ENCODE measurements at places on chromosomes 5 and 9.

DNA sequence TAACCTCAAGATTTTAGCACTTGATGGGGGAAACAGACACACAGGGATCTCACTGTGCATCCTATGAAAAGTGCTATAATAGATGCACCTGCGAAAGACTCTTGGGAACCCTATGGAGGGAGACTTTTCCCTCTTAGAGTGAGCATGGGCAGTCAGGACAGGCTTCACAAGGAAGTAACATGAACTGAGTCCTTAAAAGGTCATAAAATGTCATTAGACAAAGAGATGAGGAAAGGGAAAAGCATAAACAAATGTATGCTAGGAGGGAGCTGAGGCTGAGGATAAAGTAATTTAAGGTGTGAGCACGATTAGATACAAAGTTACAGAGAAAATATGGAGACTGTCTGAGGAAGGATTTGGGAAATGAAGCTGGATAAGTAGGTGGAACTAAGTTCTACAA, 60.6 kb upstream of the MIER3 start:
- no peak for DNase-seq

DNA sequence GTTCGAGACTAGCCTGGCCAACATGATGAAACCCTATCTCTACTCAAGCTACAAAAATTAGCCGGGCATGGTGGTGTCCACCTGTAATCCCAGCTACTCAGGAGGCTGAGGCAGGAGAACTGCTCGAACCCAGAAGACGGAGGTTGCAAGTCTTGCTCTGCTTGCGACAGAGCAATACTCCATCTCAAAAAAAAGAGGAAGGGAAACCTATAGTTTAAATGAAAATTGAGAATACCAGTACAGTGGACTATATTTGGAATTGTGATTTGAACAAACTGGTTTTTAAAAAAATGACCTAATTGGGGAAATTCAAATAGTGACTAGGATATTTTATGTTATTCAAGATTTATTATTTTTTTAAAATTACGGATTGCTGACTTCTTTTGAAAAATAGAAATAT, 33.2 kb downstream of the DIAPH1 start:
- DNase-seq: no peak

GRCh38 chr5:178839319-178839704, 20.4 kb upstream of the ZNF354B start:
- DNase-seq: peak; percentile 10

DNA sequence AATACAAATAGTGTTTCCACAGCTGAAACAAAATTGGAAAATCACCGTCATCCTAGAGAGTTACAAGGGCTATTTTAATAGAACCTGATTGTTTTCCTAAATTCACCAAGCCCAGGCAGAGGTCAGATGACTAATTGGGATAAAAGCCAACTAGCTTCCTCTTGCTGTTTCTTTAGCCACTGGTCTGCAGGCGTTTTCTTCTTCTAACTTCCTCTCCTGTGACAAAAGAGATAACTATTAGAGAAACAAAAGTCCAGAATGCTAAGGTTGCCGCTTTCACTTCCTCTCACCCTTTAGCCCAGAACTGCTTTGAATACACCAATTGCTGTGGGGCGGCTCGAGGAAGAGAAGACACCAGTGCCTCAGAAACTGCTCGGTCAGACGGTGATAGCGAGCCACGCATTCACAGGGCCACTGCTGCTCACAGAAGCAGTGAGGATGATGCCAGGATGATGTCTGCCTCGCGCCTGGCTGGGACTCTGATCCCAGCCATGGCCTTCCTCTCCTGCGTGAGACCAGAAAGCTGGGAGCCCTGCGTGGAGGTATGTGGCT, at the start of gene TLR4:
TLR4 (plus strand) TSS at position 380 of the 552 bp plus-strand sequence; CDS start at position 450, 70 bp downstream.
- DNase-seq: no peak

DNA sequence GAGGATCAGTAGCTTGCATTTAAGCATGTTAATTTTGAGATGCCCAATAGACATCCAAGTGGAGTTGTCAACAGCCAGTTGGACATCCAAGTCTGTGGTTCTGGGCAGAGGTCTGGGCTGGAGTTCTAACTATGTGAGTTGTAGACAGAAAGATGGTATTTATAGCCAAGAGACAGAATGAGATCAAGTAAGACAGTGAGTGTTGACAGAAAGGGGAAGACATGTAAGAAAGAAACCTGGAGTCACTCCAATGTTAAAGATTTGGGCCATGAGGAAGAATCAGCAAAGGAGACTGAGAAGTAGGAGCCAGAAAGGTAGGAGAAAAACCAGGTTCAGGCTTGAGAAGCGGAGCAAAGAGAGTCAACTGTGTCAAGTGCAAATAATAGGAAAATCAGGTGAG, 95.5 kb upstream of the PUM3 start:
- no peak for DNase-seq

DNA sequence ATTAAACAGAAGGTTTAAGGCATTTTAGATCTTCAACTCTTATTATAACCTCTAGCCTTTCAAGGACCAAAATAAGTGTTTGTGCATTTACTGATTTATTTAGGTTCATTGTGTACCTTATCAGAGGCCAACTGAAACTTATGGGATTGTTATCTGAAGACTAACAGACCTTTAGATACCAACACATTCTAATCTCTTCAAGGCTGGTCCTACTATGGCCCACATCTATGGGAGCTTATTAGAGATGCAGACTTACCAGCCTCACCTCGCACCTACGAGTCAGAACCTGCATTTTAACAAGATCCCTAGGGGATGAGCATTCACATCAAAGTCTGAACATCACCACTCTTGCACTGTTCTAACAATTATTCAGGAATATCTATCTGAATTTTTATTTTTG, 1.9 kb downstream of the IARS1 start:
- DNase-seq: no peak

DNA sequence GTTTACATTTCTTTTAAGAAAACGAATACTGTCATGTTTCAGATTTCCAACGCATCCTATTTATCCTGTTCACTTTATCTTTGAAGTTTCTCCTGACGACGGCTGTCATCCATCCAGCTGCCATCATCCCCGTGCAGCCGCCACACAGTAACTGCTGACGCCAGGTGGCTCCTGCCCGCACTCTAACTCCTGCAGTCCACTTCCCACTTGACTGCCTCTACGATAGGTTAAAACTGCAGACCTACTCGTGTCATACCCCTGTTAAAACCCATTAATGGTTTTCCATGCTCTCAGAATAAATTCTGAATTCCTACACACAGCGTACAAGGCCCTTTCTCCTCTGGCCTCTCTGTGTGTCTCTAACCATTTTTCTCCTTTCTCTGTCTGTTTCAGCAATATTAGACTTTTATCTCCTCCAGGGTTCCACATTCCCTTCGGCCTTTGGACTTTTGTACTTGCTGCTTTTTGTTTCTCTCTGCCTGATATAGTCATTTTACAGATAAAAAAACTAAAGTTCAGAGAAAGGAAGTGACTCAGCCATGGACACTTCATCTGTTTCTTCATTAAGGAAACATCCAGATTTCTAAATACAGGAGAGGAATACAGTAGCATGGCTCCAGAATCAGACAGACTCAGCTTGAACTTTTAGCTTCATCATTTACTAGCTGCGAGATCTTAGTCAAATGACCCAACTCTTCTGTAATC, 84.9 kb downstream of the ADAMTS12 start:
- DNase-seq: no peak

DNA sequence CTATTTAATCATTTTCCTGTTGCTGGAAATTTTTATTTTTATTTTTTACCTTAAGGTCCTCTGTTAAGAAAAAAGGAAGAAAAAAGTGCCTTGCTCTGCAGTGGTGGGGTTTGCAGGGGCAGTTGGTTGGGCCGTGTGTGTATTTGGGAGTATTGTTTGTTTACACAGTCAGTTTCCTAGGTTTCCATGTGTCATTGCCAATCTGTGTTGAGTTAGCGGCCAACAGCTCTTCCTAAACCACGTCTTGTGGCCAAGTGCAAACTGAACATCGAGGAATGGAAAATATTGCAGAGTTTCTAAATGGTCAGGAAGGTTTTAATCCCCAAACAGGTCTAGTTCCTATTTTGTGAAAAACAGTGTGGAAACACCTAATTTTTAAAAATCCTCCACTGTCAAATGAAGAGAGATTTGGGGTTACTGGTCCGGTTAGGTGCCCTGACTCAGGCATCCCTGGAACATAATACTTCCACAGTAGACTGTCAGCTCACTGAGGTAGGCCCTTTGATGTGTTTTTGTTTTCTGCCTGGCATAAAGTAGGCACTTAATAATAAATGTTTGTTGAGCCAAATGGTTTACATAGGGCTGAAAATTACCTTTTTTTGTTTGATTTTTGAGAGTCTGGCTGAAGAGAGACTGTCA, 37.0 kb downstream of the MAMDC2 start:
- DNase-seq: no peak

DNA sequence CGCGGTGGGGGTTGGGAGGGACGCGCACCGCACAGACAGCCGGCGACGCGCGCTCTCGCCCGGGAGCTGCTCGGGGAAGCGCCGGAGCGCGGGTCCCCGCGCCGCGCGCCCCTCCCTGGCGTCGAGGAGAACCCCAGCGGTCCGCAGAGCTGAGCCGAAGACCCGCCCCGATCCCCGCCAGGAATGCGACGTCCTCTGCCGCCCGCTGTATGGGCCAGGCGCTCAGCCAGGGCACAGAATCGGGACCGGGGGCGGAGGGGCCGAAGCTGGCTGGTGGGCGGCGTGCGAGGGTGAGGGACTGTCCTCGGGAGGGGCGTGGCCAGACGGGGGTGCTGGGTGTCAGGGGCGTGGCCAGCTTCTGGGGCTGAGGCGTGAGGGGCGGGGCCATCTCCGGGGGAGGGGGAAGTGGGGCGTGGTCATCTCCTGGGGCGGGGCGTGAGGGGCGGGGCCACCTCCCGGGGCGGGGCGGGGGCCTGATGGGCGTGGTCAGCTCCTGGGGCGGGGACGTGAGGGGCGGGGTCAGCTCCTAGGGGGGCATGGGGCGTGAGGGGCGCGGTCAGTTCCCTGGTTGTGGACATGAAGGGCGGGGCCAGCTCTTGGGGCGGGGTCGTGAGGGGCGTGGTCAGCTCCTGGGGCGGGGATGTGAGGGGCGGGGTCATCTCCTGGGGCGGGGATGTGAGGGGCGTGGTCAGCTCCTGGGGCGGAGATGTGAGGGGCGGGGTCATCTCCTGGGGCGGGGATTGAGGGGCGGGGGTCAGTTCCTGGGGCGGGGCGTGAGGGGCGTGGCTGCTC, 965 bp downstream of the PTGDS start:
- DNase-seq: peak; percentile 71

DNA sequence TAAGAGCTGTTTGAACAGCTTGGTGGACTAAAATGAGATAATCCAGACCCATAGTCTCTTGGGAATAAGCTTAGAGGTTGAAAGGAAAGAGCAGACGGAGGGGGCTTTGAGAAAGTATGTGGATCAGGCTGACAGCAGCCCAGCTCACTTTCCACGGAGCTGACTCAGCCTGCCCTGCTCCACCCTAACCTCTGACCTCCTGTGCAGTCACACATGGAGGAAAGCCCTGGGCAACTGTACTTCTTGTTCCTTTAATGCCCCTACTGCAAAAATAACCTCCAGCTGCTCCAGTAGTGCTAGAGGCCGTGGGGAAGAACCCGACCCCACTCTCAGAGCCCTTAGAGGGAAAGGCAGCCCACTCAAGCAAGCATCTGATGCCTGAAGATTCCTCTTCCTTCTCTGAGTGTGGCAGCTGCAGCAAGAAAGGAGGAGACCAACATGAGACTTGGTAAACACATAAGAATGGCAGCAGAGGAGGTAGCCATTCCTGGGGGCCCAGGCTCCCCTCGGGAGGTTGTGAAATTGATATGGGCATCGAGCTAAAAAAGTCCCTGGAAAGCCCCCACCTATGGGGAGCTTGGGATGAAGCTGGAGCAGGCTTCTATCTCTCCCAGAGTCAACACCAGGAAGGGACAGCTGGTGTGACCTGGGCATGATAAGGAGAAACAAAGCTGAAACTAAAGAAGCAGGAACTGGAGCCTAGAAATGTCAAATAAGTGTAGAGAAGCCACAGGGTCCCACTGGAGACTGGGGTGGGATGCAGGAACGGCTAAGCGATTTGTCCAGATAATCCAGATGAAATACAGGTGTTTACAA, 204.3 kb downstream of the PIK3R1 start:
- DNase-seq: no peak

DNA sequence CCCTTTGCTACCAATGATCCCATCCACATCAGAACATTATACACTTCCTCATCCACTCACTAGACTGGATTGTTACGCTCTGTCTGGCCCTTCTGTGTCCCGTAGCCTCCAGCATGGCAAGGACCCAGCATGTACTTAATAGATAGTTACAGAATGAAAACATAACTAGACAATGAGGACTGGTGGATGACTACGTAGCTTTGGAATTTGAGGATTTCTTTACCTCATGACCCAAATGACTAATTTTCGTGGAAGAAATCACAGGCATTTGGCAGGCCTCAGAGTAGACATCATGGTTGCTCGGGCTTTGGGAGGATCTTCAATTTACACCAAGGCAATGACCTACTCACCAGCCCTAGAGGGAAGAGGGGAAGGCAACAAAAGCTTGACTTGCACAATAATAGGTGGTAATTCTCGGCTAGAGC, 299.8 kb downstream of the TLE1 start:
- DNase-seq: no peak

- DNase-seq: no peak
These were observed 448 bp upstream of the GPRIN1 start for GRCh38 chr5:176610435-176610773.

DNA sequence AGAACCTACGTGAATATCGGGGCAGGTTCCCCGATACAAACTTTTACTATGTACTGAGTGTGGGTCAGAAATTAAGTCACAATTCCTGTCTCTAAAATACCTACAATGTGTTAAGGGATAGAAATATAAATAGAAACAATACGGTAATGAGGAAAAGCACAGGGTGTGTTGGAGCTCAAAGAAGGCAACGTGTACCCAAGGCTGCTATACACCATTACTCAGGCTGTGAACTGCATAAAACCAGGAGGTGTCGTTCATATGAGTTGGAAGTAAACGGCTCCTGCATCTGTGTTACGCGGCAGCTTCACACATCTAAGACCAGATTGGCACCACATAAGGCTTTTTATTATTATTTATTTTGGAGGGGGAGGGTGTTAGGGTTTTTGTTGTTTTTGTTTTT, 50.1 kb upstream of the TRPM3 start:
- no peak for DNase-seq

GRCh38 chr5:180808461-180809000, 5.9 kb upstream of the MGAT1 start:
- DNase-seq: no peak

Measured in activated T-helper 9 cell treated with anti-CD3 and anti-CD28 coated beads, Interleukin-2, amount 50 U/mL, for 16 hours (primary cell).